ENCODE measurements at places on chromosomes 4 and X.

DNA sequence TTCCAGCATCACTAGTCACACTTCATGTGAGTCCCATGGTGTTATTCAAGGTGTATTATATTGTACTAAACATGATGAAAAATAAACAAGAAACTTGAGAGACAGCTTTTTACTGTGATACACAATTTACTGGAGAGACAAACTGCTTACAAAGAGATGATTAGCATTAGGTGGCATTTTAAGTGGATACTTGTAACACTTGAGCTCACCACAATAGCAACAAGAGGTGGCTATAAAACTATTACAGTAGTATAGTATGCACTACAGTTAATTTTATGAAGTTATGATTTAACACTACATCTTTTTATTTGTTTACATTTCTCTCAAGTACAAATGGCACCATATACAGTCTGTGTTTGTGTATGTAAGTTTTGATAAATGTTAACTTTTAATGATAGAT lies 246.6 kb downstream of the PARM1 start:
- no peak for DNase-seq

DNA sequence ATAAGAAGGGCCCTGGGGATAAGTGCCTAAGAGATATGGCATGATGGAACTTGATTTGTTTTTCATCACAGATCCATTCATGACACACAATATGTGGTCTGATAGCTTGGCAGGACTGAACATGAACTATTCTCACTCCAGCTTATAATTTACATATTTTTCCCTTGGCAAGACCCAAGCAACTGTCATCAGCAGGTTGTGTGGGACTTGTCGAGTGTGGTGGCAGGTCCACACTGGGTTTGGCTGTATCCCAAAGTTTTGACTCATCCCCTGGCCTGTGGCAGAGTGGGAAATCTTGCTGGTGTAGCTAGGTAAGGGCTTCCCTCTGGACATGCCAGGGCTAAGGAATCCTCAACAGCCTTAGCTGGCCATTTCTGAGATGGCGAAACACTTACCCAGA lies 81.0 kb upstream of the STIM2 start:
- peak; percentile 83 for DNase-seq

GRCh38 chr4:28117084-28117682 lies 1256.5 kb downstream of the STIM2 start:
- DNase-seq = no peak

DNA sequence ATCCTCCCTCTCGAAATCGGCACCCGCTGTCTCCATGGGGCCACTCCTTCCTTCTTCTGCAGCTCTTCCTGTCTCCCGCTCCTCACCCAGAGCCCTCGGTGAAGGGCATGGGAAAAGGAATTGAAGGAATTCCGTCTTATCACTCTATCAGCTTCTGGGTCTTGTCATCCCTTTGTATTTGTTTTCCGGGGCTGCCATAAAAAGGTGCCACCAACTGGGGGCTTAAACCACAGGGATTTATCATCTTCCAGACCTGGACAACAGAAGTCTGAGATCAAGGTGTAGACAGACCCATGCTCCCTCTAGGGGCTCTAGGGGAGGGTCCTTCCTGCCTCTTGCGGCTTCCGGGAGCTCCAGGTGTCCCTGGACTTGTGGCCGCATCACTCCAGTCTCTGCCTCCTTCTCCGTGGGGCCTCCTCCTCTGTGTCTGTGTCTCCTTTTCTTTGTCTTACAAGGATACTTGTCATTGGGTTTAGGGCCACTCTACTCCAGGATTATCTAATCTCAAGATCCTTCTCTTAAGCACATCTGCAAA lies 24.0 kb downstream of the CD99 start:
- no peak for DNase-seq

- no peak for DNase-seq
Observed at GRCh38 chr4:76595435-76595834, 160.4 kb downstream of the SHROOM3 start.

DNA sequence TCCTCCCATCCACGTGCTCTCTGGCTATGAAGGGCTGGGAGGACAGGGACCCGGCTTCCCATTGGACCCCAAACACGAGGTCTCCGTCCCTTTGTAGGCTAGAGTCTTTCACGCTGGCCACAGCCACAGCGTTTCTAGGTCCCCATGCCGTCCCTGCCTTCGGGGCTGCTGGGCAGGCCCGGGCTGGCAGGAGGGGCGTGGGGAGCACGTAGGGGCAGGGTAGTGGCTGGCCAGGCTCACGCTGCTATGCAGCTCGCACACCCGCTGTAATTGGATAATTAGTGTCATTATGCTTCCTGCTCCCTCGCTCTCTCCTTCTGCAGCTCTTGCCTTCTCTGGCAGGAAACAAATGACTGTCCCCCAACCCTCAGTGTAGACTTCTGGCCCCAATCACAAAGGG lies 9.8 kb downstream of the ATP2B3 start:
- no peak for DNase-seq

DNA sequence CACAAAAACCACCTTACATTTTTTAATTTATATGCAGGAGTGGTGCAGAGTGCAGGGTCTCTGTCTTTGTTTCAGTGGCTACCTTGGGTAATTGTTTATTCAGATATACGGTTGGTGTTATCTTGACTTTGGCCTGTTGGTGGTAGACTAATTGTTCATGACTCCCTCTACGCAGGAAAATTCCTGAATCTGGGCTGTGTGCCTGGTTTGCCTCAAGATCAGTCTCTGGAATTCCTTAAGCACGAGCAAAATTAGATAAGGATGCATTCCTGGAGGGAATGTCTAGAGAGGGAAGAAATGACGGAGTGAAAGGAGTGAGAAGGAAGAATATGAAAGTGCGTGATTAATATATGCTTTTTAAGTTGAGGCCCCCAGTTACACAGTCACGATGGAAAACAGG lies 576.9 kb upstream of the PCDH10 start:
- DNase-seq = no peak

- no peak for DNase-seq
Observed at GRCh38 chrX:115632455-115632854, 71.5 kb downstream of the PLS3 start.

- peak; percentile 4 for DNase-seq
Observed at GRCh38 chrX:21800344-21800770, 39.1 kb upstream of the MBTPS2 start.

- DNase-seq = no peak
Observed at GRCh38 chr4:171342646-171343045, 470.6 kb upstream of the GALNTL6 start.

GRCh38 chr4:36966756-36967460 lies 277.6 kb upstream of the NWD2 start:
- no peak for DNase-seq

- no peak for DNase-seq
Observed at GRCh38 chr4:128060121-128060698, 902 bp upstream of the LARP1B start.

DNA sequence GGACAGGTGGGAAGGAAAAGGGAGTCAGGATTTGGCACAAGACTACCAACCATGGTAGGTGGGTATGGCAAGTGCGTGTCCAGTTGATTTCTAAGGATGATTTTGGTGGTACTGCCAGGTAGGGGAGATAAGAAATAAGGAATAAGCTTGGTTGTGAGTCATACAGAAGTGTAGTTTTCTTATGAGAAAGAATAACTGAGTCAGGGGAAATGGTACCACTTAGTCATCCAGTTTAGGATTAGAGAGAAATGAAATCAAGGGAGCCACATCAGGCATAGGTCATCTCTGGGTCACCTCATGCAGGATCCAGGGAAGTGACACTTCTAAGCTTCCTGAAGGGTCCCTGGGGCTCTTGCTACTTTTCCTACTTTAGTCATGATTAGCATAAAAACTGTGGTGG lies 107.1 kb upstream of the C1GALT1C1 start:
- DNase-seq = no peak

- no peak for DNase-seq
Observed at GRCh38 chr4:14334166-14334565, 668.1 kb upstream of the CPEB2 start.

DNA sequence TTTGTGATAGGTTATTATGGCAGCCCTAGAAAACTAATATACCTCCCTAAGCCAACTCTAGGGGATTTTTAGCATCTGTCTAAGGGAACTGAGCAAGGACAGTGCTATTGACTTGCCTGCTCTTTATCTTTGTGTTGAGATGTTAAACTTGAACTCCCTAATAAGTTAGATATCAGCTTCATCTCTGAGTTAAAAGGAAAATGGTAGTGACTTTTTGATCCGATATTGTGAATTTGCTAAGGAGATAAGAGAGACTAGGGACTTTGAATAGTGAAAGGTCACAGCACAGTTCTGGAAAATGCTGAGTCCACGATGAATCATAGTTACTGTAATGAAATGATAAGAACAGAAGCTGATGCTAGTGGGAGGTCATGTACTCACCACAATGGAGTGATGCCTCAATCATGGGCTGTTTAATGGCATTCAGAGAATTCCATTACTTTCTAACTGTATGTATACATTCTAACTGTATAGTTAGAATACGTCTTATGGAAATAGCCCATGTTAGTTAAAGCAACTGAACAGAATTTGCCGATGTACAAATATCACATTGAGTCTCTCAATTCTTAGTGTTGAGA lies 147.2 kb downstream of the GLRA3 start:
- DNase-seq = no peak

- no peak for DNase-seq
Observed at GRCh38 chr4:78342125-78342524, 209.4 kb upstream of the ANXA3 start.

DNA sequence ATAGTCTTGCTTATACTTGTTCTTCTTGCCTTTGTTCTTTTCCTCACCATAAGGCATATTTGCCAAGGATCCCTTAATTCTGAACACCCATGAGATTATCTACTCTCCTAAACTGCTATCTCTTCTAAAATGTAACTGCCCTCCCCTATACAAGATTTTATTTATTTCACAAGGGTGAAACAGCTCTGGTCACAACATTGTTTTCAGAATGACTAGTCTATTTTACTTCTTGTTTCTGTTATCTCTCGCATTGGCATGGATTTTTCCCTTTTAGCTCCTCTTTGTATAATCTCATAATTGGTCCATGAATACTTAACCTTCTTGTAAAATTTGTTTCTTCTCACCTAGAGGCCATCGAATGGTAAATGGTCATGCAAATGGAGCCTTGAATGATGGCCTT lies 17.2 kb upstream of the COL25A1 start:
- DNase-seq = no peak

DNA sequence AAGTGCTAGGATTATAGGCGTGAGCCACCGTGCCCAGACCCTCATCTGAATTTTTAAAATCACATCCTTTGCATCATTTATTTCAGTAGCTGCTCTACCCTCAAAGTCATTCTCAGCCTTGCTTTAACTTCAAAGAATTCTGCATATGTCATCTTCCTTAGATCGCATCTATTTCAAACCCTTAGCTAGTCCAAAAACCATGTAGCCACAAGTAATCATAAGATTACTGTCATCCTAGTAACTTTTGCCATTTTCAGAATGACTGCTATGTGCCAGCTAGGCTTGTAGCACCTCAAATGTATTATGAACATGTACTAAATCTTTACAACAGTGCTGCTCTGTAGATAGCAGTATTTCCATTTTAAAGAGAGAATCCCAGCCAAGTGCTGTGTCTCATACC lies 45.5 kb upstream of the KLF3 start:
- DNase-seq = no peak

- DNase-seq = no peak
Observed at GRCh38 chr4:26151615-26152014, 169.2 kb upstream of the RBPJ start.

DNA sequence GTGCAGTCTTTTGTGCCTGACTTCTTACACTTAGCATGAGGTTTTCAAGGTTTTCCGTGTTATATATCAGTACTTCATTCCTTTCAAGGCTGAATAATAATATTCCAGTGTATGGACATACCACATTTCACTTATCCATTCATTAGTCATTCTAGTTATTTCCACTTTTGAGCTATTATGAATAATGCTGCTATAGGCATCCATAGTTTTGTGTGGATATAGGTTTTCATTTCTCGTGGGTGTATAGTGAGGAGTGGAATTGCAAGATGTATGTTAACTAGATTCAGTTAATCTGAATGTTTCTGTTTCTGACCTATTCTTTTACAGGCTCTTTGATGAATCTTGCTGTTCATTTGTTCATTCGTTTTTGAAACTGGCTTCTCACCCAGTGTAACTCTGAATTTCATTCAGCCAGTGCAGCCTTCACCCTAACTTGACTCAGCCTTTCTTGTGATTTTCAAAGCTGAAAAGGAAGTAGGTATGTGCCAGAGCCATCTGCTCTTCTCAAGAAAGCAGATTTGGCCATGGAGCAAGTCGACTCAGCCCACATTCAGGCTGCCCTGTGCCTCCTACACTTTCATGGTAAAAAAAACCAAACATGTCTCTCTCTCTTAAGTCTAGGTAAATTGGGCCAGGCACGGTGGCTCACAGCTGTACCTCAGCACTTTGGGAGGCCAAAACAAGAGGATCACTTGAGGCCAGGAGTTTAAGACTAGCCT lies 56.3 kb upstream of the NOCT start:
- no peak for DNase-seq

DNA sequence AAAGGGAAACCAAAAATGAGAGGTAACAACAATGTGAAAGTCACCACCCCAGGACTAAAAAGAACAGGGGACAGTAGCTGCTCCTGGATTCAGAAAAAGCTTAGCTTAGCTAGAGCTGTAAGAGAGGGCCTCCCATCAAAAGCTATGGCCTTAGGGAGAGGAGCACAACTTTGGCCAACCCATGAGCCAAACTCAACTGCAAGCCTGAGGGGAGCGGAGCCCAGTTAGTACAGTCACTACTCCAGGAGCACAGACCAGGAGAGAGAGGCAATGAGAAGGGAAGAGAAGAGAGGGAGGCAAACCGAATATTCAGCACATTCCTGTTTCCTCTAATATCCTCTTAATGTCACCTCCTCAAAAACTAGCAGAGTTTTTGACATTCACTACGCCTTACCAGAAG lies 917.1 kb upstream of the INTU start:
- no peak for DNase-seq

DNA sequence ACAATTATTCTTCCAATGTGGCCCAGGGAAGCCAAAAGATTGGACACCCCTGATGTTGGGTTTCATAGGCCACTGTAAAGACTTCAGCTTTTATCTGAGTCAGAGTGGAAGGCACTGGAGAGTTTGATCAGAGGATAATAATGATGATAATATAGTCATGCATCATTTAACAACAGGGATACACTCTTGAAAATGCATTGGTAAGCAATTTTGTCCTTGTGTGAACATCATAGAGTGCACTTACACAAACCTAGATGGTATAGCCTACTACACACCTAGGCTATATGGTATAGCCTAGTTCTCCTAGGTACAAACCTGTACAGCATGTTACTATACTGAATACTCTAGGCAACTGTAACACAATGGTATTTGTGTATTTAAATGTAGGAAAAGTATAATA lies 70.5 kb downstream of the COQ2 start:
- DNase-seq = no peak

DNA sequence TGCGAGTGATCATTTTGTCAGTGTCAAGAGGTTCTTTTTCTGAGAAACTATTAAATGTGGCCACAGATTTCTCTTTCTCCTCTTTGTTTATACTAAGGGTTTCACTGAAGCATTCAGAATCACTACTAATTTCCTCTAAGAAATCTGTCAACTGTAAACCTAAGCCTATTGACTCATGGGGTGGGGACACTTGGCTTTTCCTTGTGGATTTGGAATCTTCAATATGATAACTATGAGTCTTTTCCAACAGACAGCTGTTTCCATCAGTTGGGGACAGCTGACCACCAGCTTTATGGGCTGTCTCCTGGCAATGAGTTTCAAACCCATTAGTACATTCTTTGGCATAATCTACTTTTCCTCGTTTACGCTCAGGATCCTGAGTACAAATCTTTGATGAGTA lies 13.8 kb downstream of the PGRMC1 start:
- no peak for DNase-seq

All from prostate gland (tissue), 2 donors.